NCI-H460 (cell line): ENCODE measurements at places on chromosomes 5 and 9. TPM values are rescaled to one million over a fixed set of nuclear protein-coding genes. Genes with fewer than 3 reads are reported as not detected.

Gene ADAMTS19
- total RNA-seq, result not detected in 2 replicates

Gene SNAPC3
- 23.6 and 27.5 TPM in 2 replicates for total RNA-seq

Gene BARX1
- 0.37 and 1.2 TPM in 2 replicates for total RNA-seq

Gene FBP1
- 0.12 TPM in 1 of 2 replicates, not detected in the other for total RNA-seq

Gene TLX3
- not detected in 2 replicates for total RNA-seq

Gene PCDHA7
- total RNA-seq, result 0.15 TPM in 1 of 2 replicates, not detected in the other

Gene IL4
- not detected in 2 replicates for total RNA-seq

Gene IRX2
- 30.6 and 33.9 TPM in 2 replicates for total RNA-seq

Gene OR2V1
- not detected in 2 replicates for total RNA-seq

Gene PLAC8L1
- total RNA-seq, result not detected in 2 replicates

Gene TTC16
- total RNA-seq, result 0.20 TPM in 1 of 2 replicates, not detected in the other

DNA sequence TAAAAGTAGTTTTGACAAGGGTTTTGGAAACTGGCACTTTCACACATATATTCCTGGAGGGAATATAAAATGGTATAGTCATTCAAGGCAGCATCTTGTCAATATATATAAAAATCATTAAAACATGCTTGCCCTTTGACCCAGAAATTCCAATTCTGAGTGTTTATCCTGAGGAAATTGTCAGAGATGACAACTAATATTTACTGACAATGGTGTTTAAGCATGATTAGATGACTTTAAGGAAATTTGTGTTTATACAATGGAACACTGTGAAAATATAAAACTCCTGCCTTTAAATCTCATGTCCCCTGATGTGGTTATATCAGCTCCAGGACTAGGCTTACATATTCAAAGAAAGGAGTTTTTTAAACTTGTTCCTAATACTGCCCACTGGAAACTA, 25.6 kb downstream of the PCSK1 start:
- no peak for DNase-seq

DNA sequence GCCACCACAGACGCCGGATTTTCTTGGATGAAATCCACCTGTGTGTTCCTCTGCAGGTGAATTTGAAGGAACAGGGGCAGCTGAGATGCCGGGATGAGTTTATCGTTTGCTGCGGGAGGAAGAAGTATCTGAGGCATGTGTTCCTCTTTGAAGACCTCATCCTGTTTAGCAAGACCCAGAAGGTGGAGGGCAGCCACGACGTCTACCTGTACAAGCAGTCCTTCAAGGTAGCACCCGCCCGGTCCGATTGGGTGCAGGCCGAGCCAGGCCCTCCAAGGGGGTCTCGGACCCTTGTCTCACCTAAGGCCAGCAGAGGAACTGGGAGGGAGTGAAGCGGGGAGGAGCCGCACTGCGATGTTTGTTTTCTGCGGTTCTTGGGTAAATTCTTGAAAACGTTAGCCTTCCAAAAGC, 18.4 kb upstream of the LRRC14B start:
- no peak for DNase-seq

- DNase-seq, result no peak
These were observed 120.5 kb downstream of the GHR start for GRCh38 chr5:42543774-42544173.

- DNase-seq, result no peak
These were observed 763 bp downstream of the TJP2 start for GRCh38 chr9:69174616-69175463.

DNA sequence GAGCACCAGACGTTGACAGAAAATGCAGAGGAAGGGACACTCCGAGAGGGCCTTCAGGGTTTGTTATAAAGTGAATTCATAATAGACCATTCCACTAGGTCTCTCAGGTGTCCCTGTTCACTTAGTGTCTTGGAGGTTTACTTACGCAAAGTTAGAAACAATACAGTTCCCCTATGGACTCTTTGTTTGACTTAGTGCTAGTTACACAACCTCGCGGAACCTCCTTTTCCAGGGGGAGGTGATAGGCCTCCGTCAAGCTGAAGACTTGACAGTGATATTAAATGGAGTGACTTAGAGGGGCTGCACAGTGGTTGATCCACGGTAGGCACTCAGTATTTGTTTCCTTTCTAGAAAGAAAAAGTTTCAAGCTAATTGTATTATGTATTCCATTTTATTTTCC, 1.3 kb downstream of the CCT5 start:
- DNase-seq, result no peak

DNA sequence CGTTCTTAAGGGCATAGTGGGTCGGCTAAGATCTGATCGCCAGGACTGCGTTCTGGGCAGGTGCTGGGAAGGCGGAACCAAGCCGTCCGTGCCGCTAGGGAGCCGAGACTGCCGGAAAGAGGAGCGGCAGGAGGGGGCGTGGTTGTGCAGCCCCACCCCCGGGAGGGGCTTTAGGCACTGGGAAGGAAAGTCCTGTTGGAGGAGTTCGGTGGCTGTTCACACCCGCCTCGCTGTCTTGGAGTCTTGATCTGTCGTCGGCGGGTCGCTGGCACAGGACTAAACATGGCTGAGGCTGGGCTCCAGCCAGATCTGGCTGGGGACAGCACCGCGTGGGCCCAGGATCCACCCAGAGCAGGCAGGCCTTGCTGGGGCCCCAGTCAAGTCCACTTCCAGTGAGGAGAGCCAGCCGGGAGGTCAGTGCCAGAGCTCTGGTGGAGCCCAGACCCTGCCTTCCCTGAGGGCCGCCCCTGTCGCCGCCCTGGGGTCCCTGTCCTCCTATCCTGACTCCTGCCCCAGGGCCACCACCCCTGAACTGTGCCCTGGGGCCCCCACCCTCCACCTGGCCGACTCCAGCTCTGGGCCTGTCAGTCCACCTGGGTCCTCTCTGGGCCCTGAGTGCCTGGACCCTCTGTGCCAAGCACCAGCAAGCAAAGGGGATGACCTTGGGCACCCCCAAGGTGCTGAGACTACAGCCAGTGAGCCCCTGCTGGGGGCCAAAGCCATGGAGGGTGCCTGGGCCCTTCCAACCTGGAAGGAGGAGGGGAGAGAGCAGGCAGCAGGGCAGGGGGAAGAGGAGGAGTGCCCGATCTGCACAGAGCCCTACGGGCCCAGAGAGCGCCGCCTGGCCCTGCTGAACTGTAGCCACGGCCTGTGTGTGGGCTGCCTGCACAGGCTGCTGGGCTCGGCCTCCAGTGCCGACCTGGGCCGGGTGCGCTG, 4.5 kb downstream of the RNF208 start:
- peak; percentile 61 for DNase-seq

- no peak for DNase-seq
These were observed 174.0 kb downstream of the RAPGEF6 start for GRCh38 chr5:131460867-131461572.

DNA sequence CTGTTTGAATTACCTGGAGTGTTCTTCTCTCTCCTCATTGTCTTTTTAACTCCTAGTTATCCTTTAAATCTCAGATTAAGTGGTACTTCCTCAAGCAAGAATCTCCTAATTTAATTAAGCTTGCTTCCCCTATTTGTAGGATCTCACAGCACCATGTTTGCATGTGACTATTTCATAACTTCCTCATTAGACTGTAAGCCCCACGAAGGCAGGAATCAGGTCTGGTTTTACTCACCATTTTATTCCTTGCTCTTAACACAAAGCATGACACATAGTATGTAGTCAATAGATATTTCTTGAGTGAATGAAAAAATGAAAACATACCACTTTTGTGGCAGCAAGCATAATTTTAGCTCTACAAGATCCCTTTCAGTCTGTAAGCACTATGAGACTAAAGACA, 1.3 kb upstream of the ERMP1 start:
- DNase-seq, result no peak

DNA sequence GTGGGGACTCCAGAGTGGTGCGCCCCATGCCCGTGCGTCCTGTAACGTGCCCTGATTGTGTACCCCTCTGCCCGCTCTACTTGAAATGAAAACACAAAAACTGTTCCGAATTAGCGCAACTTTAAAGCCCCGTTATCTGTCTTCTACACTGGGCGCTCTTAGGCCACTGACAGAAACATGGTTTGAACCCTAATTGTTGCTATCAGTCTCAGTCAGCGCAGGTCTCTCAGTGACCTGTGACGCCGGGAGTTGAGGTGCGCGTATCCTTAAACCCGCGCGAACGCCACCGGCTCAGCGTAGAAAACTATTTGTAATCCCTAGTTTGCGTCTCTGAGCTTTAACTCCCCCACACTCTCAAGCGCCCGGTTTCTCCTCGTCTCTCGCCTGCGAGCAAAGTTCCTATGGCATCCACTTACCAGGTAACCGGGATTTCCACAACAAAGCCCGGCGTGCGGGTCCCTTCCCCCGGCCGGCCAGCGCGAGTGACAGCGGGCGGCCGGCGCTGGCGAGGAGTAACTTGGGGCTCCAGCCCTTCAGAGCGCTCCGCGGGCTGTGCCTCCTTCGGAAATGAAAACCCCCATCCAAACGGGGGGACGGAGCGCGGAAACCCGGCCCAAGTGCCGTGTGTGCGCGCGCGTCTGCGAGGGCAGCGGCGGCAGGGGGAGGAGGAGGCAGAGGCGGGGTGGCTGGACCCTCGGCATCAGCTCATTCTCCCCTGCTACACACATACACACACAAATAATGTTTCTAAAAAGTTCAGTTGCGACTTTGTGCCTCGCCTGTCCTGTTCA, 668 bp downstream of the GLIS3 start:
- DNase-seq, result no peak

DNA sequence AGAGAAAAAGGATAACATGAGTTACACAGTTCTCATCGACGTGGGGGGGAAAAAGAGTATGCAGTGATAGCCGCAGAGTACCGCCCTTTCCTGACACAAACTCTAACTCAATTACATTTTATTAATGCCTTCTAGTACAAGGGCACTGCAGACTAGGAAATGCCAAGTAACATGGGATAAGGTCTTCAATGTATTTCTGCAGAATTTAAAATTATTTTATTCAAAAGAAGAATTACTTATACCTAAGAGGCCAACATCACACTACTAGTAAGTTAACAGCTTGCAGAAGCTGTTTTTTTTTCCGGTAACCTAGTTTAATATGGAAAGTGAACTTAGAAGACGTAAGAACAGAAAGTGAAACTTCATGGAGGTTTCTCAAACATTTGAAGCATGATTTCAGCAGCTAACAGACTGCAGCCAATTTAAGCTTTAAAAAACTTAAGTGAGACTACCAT, 3.9 kb downstream of the SETX start:
- no peak for DNase-seq

DNA sequence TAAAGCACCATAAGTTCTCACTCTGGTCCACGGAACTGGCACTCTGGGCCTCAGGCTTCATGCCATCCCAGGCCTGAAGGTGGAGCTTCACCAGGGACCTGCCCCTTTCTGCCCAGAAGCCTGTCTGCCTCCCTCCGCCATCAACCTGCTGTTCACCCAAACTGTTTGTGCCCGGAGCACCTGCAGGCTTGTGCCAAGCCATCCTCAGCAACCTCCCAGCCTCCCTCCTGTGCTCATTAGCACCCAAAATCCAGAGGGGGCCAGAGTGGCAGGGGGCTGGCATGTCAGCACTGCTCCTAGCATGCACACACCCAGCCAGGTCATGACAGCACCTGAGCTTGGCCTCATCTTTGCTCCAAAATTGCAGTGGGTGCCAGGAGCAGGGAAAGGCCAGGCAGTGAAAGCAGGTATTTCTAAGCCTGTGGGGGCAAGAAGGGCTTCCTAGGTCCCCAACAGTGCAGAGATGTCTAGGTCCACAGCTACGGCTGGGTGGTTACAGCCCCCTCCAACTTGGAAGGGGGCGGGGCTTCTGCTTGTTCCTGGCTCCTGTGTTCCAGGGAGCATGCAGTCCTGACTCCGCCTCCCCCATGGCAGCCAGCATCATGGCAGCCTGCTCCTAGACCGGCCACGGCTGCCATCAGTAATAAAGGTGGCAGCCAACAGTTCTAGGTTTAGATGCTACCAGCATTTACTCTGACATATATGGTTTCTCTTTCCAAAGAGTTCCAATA, 85.1 kb downstream of the GIN1 start:
- DNase-seq, result no peak

- no peak for DNase-seq
These were observed 27.5 kb downstream of the ADRB2 start for GRCh38 chr5:148853868-148854267.

GRCh38 chr9:115939065-115939765, 214.4 kb upstream of the PAPPA start:
- DNase-seq, result peak; percentile 48

- DNase-seq, result no peak
These were observed 338.0 kb downstream of the NSG2 start for GRCh38 chr5:174383210-174384167.

DNA sequence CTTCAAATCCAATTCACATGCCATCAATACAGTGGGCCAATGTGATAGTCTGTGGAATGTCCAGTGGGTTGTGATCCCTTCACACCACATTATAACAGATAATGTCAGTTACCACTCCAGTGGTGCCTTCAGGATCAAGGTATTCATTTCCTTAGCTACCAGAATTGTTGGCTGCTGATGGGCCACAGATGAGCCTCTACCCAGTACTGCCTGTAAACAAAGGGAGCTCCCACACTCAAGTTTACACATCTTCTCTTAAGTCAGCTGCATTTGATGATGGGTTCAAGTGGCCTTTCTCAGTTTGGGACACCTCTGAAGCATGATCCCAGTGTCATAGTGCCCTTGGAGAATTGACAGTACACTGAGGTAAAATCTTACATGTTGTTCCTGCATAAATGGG, 477.0 kb upstream of the CD180 start:
- no peak for DNase-seq

GRCh38 chr9:7228726-7229125, 471.0 kb downstream of the KDM4C start:
- no peak for DNase-seq

GRCh38 chr9:107299437-107299836, 16.4 kb downstream of the RAD23B start:
- DNase-seq, result no peak

- peak; percentile 43 for DNase-seq
These were observed 9.1 kb downstream of the PTCH1 start for GRCh38 chr9:95507464-95508241.

- no peak for DNase-seq
These were observed 73.2 kb upstream of the SMARCA2 start for GRCh38 chr9:1941989-1942388.

- DNase-seq, result no peak
These were observed 459.2 kb downstream of the ARHGEF28 start for GRCh38 chr5:74085186-74085585.

DNA sequence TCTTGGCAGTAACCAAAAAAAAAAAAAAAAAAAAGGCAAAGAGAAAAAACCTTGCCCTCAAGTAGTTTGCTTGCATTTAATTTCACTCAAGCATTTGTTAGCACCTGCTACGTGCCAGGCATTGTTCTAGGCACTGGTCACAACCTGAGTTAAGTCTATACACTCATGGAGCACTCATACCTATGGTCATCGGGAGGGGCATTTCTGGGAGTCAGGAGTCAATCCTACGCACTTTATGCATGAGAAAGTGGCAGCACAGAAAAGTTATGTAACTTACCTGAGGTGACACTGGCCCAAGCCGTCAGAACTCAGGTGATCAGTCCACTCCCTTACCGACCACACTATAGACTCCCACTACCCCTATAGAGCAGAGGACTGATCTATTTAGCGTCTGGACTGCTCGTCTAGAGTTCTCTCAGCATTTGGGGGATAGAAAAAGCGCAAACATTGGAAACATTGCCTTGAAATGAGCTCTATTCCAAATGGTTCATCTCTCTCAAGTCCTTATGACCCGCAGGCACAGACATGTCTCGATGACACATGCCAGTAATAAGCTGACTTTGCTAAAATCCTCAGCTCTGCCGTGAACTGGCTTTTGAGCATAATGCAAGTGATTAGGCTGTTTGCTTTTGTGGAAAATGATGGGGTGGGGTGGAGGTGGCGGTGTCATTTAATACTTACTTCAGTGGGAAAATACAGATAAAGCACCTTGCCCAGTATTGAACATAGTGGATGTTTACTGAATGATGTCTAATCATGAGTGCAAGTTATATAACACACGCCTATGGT, 160.2 kb downstream of the ARHGEF28 start:
- DNase-seq, result no peak
